ENCODE measurements at places on chromosomes 12 and 14. TPM values are rescaled to one million over a fixed set of nuclear protein-coding genes. Genes with fewer than 3 reads are reported as not detected.

GRCh38 chr12:92603741-92604432 lies 98.9 kb upstream of the PLEKHG7 start:
- no peaks in the 10 kb centered on the region for H3K27me3 ChIP-seq
- peaks cover 7% of the 10 kb centered on the region for H3K4me1 ChIP-seq
- no peaks in the 10 kb centered on the region for H3K36me3 ChIP-seq
- DNase-seq: peak; percentile 50
- no peak overlapping the region for H3K4me3 ChIP-seq

DNA sequence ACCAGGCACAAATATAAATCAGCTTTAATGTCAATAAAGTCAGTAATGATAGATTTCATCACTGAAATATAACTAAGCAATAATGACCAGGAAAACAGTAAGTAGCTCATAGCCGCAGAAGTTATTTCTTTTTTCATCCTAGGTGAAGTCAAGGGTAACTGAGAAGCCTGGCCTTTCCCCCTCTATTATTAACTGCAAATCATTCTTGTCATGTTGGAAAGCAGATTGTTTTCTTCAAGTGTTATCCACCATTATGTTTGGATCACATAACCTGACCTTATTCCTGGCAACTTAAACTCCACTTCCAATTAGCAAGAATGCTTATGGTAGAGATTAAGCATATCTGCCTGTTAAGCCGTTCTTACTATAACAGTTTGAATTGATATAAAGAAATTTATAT lies 603.4 kb upstream of the FOXG1 start:
- no peaks in the 10 kb centered on the region for H3K36me3 ChIP-seq
- no peak for DNase-seq
- H3K4me1 ChIP-seq: no peaks in the 10 kb centered on the region
- H3K27me3 ChIP-seq: no peaks in the 10 kb centered on the region
- H3K27ac ChIP-seq: no peak overlapping the region

- H3K27me3 ChIP-seq: no peaks in the 10 kb centered on the region
- no peaks in the 10 kb centered on the region for H3K4me1 ChIP-seq
- H3K36me3 ChIP-seq: no peaks in the 10 kb centered on the region
- no peak overlapping the region for H3K4me3 ChIP-seq
Observed at GRCh38 chr14:38705220-38705619, 397.8 kb downstream of the SEC23A start.

DNA sequence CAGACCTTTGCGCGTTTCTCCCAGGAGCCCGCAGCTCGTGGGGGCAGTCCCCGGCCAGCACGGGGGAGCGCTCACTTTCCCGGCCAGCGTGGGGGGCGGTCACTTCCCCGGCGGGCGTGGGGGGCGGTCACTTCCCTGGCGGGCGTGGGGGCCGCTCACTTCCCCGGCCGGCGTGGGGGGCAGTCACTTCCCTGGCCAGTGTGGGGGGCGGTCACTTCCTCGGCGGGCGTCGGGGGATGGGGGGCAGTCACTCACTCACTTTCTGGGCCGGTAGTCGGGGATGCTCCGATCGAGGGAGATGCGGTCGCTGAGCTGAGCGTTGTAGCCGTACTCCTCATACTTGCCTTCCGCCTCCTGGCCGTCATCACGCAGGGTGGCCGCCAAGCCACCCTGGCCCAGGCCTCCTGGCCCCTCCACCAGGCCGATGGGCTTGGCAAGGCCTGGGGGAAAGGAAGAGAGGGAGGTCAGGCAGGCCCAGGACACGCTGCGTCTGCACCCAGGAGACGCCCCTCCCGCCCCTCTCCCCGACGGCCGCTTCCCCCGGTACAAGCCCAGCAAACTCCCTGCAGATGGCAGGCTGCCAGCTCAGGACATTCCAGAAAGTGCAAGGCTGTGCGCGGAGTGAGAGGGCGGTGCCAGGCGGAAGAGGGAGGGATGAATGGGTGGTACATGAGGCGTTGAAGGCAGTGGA lies 43.3 kb downstream of the GALNT9 start:
- peak; percentile 21 for DNase-seq
- no peak overlapping the region for H3K27ac ChIP-seq
- no peaks in the 10 kb centered on the region for H3K36me3 ChIP-seq
- no peaks in the 10 kb centered on the region for H3K4me1 ChIP-seq

DNA sequence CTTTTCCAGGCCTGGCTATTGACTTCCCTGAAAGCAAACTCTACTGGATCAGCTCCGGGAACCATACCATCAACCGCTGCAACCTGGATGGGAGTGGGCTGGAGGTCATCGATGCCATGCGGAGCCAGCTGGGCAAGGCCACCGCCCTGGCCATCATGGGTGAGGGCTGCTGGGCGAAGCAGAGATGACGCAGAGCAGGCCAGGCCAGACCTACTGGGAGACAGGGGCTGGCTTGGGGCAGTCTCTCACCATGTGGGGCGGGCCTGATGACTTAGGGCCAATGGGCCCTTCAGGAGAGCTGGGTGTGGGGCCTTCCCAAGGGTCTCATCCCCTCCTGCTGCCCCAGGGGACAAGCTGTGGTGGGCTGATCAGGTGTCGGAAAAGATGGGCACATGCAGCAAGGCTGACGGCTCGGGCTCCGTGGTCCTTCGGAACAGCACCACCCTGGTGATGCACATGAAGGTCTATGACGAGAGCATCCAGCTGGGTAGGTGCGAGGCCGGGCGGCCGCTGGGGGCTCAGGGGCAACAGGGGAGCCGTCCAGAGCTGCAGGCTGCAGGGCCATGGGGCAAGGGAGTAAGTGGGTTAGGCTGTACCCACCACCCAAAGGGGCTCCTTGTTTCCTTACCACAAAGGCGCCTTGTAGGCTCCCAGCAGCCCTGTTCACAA lies 33.0 kb upstream of the LRP1-AS start:
- no peaks in the 10 kb centered on the region for H3K4me1 ChIP-seq
- no peak for DNase-seq
- H3K36me3 ChIP-seq: peaks cover 93% of the 10 kb centered on the region

The VRK1 gene
- total RNA-seq: 41.7 TPM

The OR6C2 gene
- not detected for total RNA-seq

Data from IMR-90 (cell line).